Epithelial cell of esophagus (primary cell): ENCODE measurements at places on chromosomes 6 and 20.

DNA sequence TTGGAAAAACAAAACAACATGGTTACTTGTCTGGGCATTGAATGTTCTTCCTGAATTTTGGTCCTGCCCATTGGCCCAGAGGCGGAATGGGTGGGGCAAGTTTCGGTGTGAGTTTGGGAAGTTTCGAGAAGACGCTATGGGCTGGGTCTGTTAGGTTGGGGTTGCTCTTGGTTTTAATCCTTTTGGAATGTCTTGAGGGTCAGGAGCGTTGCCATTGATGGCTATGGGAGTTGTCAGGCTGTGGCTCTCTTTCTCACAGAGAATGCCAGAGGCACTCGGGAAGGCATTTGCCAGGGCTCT, 135.0 kb downstream of the LRRC1 start:
- peak; percentile 80 for DNase-seq

DNA sequence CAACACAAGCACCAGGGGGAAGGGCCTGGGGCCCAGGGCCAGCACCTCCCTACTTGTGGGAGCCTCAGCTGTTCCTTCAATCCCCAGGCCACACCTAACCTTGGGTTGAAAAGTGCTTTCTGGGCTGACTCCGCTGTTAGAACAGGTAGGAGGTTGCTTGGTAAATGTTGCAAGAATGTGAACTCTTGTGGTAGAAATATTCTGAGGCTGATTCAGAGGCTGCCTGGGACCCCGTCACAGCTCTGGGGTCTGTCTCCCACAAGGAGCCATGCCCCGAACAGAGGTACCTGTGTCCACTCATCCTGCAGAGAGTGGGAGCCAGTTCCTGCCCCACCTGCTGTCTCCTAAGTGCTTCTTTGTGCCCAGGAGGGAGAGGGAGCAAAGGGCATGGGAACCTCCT, 14.4 kb upstream of the MAS1L start:
- DNase-seq = peak; percentile 16

GRCh38 chr6:135173242-135173988, 7.7 kb upstream of the MYB start:
- no peak for DNase-seq

DNA sequence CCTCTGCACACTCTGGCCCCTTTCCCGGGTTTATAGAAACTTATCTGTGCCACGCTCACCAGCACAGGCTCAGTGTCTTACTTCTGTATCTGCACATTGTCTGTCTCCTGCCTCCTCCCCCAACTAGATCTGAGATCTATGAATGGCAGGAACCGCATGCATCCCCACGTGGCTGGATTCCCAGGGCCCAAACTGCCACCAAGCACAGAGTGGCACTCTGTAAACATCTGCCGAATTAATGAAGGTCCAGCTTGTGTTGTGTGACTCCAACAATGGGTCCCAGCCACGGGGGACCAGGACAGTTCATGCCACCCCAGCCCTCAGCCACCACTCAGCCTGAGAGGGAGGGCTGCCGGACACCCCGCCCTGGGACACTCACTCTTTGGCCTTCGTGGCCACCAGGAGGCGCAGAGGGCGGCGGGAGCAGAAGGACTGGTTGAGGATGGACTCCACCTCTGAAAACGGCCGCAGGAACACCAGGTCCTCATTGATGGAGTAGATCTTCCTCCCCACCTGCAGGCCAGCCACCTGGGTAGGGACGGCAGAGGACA, 171.1 kb downstream of the PREX1 start:
- DNase-seq = no peak
